Peyer's patch (tissue), 4 donors: ENCODE measurements at places on chromosomes 16 and 17.
A peak's percentile ranks its signal among the peaks of the same experiment; 100 is the strongest.

- no peak for DNase-seq
These were observed 35.1 kb downstream of the IGF2BP1 start for GRCh38 chr17:49031965-49032928.

DNA sequence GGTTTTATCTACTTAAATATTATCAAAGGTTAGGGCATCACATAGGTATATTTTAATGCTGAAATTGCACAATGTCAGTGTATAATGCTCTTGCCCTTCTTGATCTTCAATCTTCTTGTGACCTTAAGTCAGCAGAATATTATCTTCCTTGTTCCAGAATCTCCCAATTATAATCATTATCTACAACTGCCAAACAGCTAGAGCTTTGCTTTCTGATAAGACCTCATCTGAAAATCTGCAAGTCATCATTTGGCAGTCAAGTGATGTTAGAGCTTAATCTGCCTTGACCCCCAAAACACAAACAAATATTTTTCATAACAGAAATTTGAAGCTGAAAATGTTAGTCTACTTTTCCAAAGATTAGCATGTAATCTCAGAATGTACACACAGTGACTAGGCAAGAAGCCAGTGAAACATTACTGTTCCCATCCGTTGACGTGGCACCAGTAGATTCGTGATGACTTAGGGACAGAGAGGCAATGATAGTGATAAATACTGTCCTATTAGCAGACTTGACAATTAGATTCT lies 19.8 kb downstream of the REXO5 start:
- no peak for DNase-seq

GRCh38 chr17:48646183-48647102 lies 20.3 kb upstream of the HOXB9 start:
- peak; percentile 82 for DNase-seq

- DNase-seq = no peak
These were observed 36.3 kb downstream of the MYH3 start for GRCh38 chr17:10620823-10621222.

DNA sequence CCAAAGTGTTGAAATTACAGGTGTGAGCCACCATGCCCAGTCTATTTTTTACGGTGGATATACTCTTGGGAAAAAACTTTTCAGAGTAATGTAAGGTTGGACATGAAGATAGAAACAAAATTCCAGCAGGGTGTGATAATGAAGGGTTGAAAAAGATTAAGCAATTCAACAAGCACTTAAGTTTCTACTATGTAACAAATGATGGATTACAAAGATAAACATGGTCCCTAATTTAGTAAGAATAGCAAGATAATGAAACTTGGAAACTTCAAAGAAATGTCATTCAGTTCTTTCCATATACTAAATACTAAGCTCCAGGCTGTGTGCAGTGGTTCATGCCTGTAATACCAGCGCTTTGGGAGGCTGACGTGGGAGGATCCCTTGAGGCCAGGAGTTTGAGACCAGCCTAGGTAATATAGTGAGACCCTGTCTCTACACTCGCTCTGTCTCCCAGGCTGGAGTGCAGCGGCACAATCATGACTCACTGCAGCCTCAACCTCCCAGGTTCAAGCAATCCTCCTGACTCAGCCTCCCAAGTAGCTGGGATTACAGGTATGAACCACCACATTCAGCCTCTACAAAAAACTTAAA lies 31.0 kb downstream of the PSMD12 start:
- DNase-seq = no peak

- DNase-seq = peak; percentile 29
These were observed 53.4 kb downstream of the MFSD11 start for GRCh38 chr17:76791053-76791980.

DNA sequence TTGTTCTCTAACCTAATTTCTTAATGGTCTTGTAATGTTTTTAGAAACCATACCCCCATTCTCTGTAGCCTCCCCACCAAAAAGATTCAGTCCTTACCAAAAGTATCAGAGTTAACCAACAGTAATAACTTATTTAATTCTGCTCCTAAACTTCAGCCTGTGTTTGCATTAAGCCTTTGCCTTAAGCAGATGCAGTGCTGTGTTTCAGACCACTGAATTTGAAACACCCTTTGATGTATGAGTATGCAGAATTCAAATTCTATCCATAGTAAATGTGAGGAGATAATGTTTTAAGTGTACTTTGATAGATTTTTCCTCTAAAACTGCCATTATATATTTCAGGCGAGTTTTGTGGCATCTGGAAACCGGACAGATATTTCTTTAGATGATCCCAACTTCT lies 171.6 kb upstream of the RBL2 start:
- DNase-seq = no peak

- DNase-seq = no peak
These were observed 1.6 kb downstream of the CA4 start for GRCh38 chr17:60151355-60151754.

DNA sequence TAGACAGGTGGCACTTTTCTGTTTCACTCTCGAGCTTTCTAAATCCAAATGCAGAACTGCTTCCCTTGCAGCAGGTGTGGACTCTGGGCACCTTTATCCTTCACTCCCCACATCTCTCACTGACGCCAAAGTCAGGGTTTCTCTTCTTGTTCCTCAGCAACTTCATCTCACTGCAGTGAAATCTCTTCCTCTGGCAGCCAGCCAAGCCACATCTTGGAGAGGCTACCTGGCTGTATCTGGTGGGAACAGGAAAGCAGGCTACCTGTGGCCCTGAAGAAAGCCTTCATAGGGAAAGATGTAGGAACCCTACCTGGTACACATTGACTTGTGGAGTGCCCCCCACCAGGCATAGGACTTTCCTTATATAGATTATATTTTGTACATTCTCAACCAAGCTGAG lies 159.1 kb downstream of the UTP18 start:
- DNase-seq = no peak

- peak; percentile 83 for DNase-seq
These were observed 28.0 kb upstream of the SNN start for GRCh38 chr16:11639925-11640899.

DNA sequence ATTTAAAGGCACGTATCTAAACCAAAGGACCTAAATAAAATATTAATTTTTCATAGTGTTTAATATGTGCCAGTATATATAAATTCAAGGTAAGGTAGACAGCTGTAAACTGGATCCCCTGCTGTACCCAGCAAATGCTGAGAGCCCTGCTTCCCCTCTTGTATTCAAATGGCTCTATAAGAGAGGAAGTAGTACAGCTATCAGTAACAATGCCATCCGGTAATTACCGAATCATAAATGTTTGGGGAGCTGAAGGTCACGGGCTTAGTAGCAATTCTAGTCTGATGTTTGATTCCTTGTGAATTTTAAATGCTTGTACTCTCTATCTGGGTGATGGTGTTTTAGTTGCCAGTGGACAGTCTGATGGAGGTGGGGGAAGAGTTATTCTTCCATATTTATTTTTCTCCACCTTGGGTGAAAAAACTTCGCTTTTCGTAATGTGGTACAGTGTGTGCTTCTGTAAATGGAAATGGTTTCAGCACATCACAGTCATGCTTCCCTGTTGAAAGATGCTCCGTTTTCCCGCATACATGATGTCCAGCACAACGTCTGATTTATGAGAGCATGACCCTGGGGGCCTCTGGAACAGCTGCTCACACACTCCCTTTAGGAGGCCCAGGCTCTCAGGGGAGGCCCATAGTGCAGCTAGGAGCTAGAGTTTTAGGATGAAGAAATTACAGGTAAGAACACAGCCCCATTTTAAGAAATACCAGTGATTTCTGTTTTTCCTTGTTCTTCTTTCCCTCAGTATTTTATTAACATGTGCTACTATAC lies 423.9 kb downstream of the WWOX start:
- no peak for DNase-seq
